ENCODE measurements at places on chromosomes 6 and 20.

- no peak for DNase-seq
Observed at GRCh38 chr20:48129345-48129942, 344.2 kb upstream of the SULF2 start.

DNA sequence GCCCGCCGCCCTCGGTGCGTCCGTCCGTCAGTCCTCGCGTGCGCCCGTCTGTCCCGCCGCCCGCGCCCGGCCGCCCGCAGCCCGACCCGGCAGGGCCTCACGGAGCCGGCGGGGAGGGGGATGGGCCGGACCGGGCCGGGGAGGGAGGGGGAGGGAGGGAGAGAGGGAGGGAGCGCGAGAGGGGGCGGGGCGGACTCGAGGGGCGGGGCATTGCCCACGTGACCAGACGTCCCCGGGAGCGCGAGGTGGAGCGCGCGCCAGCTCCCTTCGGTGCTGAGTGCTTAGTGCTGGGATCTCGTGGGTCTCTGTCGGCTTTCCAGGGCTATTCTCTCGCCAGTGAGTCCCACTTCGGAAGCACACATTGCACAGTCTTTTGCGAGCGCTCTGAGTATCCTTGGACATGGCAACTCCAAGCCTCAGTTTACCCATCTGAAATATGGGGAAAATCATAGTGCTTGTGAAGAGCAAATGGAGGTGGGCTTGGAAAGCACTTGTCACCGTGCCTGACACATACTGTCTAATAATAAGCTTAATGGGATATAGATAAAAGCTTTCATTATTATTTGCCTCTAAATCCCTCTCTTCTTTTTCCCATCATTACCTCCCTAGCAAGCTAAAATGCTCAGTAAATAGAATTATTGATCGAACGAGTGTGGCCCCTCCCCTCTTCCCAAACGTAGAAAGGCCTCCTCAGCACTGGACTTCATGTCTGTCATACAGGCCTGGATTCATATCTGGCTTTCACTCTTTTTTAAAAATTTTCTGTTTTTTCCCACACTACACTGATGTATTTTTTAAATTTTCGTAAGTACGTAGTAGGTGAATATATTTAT, at the start of gene NCOA6:
Gene NCOA6, minus strand, starts transcription at position 122 of the 833 bp plus-strand sequence. CDS start 43,296 bp downstream, outside the sequence.
- peak; percentile 76 for DNase-seq

DNA sequence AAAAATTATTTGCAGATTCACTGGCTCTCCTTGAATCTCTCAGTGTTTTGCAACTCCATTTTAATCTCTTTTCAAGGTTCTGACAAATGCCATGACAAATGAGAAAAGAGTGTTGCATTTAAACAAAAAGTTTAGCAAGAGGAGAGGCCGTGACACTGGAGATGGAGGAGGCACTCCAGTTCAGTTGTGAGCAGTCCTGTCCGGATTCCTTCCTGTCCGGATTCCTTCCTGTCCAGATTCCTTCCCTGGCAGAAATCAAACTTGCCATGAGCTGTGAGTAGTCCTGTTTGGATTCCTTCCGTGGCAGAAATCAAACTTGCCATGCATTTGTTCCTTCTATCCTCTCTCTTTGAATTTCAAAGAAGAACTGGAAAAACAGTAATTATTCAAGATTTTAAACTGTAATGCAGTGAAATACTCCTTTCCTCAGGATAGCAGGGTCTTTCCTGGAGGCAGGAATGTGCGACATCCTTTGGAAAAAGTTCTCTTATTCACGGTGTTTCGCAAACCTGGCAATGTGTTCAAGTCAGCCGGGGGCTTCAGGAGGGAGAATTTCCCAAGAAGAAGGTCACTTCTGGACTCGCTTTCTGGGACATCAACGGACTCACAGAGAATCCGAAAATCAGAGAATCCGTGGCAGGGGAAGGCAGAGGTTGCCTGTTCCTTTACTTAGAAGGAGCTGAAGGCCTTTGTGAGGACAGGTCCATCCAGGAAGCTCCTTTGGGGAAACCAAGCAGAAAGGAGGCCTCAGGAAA, 48.7 kb upstream of the DACT2 start:
- DNase-seq, result no peak

DNA sequence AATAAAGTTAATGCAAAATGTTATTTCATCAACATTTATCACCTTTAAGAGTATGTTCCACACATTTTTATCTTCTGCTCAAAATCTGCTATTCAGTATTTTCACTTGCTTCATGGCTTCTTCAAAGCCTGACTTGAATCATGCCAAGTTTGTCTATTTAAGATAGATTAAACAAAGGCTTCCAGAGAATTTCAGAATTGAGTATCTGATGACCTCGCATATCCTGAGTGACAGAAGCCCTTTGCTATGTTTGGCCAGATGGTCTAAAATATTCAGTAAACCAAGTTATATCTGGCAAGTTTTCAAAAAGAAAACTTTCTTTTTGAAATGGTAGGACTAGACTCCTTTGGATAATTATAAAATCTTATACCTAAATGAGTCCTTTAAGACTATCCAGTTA, 348.9 kb upstream of the KCNQ5 start:
- no peak for DNase-seq

DNA sequence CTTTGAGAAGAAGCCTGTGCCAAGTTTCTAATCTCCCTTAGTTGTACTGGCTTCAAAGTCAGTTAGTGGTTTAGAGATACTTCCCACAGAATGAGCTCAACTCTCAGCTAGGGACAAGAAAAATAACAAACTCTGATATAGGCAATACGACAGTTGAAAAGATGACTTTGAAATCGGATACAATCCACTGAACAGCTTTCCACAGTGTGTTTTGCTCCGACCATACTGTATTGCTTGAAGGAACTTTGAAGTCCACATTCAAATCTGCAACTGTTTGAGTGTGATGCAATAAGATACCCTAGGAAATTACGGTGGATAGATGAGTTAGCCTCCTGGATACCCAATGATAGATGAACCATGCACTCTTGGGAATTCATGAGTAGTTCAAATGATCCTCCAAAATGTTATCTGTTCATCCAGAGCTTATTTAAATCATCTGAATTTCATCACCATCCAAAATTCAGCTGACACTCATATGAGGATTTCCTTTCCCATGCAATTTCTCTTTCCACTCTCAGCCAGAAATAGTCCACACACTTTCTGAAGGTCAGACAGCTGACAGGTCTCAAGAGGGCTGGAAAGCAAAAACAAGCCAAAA, 443.8 kb downstream of the HAO1 start:
- DNase-seq, result no peak
